ENCODE measurements at places on chromosomes 6 and 20.

DNA sequence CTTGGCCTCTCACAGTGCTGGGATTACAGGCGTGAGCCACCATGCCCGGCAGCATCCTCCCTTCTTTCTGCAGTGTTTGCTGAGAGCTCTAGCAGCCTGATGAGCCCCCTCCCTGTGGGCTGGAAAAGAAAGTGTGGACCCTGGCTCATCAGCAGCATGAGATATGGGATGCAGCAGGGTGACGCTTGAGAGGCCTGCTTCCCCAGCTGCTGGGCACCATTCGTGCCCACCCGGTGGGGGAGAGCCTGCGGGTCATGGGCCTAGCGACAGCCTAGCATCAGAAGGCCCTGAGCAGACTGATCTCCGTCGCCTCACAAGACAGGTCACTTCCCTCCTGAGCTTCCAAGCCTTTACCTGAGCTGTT, 16.0 kb upstream of the CCDC167 start:
- H3K4me1 ChIP-seq = peaks cover 36% of the 10 kb centered on the region
- no peaks in the 10 kb centered on the region for H3K27me3 ChIP-seq
- H3K36me3 ChIP-seq = no peaks in the 10 kb centered on the region
- no peak for DNase-seq

- H3K4me3 ChIP-seq = no peak overlapping the region
- peaks cover 28% of the 10 kb centered on the region for H3K36me3 ChIP-seq
- peaks cover 5% of the 10 kb centered on the region for H3K4me1 ChIP-seq
- DNase-seq = no peak
These were observed 84.4 kb downstream of the PLCG1 start for GRCh38 chr20:41221614-41222218.

- H3K4me1 ChIP-seq = no peaks in the 10 kb centered on the region
- no peaks in the 10 kb centered on the region for H3K36me3 ChIP-seq
- no peaks in the 10 kb centered on the region for H3K27me3 ChIP-seq
- DNase-seq = no peak
- no peak overlapping the region for H3K27ac ChIP-seq
- H3K4me3 ChIP-seq = no peak overlapping the region
These were observed 215.1 kb downstream of the PACRG start for GRCh38 chr6:162942866-162943265.

DNA sequence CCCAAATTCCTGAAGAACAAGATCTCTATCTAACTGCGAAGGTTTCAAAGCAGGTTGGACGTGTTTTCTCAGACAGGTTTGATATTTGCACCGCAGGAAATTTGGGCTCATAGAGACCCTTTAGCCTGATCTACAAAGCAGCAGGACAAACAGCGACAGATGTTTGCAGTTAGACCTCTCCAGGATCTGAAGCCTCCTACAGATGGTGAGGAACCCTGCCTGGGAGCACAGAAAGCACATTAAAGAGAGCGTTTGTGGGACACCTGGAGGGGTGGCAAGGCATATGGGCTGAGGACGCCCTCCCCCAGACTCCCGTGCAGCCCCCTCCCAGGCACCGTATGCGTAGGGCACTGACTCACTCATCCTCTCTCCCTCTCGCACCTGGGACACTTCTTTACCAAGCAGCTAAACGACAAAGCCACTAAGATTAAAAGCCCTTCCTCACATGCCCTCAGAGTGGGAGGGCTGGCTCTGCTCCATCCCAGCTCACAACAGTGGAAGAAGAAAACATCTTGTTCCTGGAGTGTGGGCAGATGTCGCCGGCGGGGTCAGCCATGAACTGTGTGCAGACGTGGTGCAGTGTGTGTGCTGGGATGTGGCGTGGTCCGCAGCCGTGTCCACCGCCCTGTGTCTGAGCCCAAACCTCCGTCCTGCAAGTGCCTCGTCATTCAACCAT, 249.7 kb upstream of the AFDN start:
- H3K4me1 ChIP-seq = no peaks in the 10 kb centered on the region
- peaks cover 25% of the 10 kb centered on the region for H3K27me3 ChIP-seq
- no peak overlapping the region for H3K4me3 ChIP-seq

DNA sequence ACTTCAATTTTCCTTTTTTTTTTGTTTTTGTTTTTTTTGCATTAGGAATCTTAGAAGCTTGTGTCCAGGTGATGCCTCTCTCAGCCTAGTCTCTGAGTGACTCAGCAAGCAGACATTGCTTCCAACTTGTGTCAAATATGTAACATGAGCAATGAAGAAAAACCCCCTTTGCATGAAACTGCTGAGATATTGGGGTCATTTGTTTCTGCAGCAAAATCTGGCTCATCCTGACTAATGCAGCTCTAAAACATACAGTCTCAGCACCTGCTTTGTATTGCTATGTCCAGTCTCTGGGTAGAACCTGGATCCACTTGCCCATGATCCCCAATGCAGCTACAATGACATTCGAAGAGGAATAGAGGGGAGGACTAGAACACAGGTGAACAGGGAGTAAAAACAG, 55.7 kb upstream of the LRFN2 start:
- H3K36me3 ChIP-seq = no peaks in the 10 kb centered on the region
- no peak for DNase-seq
- peaks cover 7% of the 10 kb centered on the region for H3K4me1 ChIP-seq
- no peak overlapping the region for H3K4me3 ChIP-seq
- H3K27ac ChIP-seq = no peak overlapping the region

DNA sequence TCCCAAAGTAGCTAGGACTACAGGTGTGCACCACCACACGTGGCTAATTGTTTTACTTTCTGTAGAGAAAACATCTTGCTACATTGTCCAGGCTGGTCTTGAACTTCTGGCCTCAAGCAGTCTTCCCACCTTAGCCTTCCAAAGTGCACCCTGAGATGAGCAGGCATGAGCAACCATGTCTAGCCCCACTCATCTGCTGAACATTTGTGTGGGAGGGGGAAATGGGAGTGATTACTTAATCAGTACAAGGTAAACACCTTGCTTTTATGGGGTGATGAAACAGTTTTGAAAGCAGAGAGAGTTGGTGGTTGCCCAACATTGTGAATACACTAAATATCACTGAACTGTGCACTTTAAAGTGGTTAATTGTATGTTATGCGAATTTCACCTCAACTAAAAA, 5.3 kb downstream of the APMAP start:
- H3K4me1 ChIP-seq = peaks cover 62% of the 10 kb centered on the region
- DNase-seq = no peak
- no peak overlapping the region for H3K4me3 ChIP-seq
- no peak overlapping the region for H3K27ac ChIP-seq
- peaks cover 17% of the 10 kb centered on the region for H3K36me3 ChIP-seq

DNA sequence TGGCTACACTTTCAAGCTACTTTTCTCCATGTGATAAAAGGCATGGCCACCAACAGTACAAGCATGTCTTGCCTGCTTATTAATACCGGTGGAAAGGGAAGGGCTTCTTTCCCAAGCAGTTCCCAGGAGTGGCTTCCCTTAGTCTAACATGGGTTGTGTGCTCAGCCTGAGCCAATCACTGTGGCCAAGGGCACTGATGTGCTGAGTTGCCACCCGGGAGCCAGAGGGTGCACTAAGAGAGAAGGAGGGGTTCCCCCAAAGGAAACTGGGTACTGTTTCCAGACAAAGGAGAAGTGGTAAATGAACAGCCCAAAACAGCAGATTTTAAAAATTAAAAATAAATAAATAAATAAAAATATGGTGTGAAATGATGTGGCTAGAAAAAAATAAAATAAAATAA, 68.5 kb downstream of the BANF2 start:
- no peak overlapping the region for H3K4me3 ChIP-seq
- no peaks in the 10 kb centered on the region for H3K36me3 ChIP-seq
- no peak for DNase-seq

DNA sequence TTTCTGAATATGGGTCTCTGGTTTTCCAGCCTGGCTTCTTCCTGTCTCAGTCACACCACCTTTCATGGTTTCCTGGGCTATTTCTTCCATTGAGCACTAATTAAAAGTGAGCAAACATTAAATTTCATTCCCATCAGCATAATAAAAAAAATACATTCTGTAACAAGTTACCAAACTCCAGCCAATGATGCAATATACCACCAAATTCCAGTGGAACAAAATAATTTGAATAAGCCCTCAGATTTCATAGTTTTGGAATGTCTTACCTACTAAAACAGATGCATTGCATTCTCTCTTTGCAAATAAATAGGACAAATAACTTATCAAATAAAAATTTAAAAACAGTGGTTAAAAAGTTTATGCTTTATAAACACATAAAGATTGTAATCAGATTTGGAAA, 97.8 kb upstream of the PRDM1 start:
- no peak overlapping the region for H3K27ac ChIP-seq
- DNase-seq = no peak
- peaks cover 45% of the 10 kb centered on the region for H3K27me3 ChIP-seq
- H3K36me3 ChIP-seq = no peaks in the 10 kb centered on the region
- H3K4me1 ChIP-seq = peaks cover 23% of the 10 kb centered on the region

GRCh38 chr20:34264141-34264540, 22.9 kb downstream of the ASIP start:
- H3K27me3 ChIP-seq = peaks cover 9% of the 10 kb centered on the region
- peaks cover 7% of the 10 kb centered on the region for H3K4me1 ChIP-seq
- DNase-seq = no peak
- H3K36me3 ChIP-seq = peaks cover 8% of the 10 kb centered on the region
- H3K27ac ChIP-seq = no peak overlapping the region
- no peak overlapping the region for H3K4me3 ChIP-seq

DNA sequence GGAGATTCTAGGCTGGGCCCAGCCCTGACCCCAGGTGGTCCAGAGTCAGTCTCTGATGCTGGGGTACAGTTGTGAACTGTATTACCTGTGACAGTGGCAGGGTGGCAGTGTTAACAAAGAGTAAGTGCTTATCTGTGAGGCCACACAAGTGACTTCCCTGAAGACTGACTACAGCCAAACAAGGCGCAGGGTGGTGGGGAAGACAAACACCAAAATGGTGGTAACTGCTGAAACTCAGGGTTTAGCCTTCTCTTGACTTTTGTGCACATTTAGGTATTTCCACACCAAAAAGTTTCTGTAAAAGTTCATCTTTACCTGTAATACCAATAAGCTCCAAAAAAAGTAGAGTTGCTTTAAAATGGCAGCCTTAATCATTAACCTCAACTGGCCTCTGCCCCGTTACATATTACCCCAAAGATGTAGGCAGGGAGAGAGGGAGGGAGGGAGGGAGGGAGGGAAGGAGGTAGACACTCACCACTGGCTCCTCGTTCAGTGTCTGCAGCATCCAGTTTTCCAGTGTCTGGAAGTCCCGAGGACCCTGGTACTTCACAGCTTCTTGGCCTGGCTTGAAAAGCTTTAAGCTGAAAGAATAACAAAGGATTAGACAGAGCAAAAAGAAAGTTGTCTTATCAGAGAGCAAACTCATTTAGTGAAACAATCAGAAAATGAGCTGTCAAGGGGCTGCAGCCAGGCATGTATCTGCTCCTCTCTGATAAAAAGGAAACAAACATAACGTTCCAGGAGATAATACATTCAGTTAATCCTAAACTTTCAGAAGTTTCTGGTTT, 11.3 kb downstream of the TXNDC5 start:
- H3K4me3 ChIP-seq = no peak overlapping the region
- DNase-seq = no peak
- no peak overlapping the region for H3K27ac ChIP-seq
- H3K36me3 ChIP-seq = peaks cover 60% of the 10 kb centered on the region

DNA sequence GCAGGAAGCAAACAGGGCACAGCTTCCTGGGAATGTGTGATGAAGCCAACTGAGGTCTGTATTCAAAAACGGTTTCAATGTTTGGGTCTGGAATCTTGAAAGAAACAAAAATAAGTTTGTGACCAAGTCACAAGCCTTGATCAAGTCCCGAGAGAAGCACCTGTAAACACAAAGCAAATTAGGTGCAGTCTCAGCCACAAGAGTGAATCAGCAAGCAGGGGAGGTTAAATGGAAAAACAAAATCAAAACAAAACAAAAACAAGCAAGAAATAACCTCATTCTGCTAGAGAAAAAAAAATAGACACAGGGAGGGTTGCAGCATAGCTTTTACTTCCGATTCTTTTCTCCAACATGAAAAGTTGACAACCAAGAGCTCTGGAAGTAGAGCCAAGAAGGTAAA, 201.7 kb downstream of the CLIC5 start:
- H3K4me3 ChIP-seq = no peak overlapping the region
- DNase-seq = no peak
- peaks cover 27% of the 10 kb centered on the region for H3K27me3 ChIP-seq
- no peak overlapping the region for H3K27ac ChIP-seq
- peaks cover 12% of the 10 kb centered on the region for H3K4me1 ChIP-seq
- no peaks in the 10 kb centered on the region for H3K36me3 ChIP-seq

- peaks cover 12% of the 10 kb centered on the region for H3K36me3 ChIP-seq
- H3K27me3 ChIP-seq = no peaks in the 10 kb centered on the region
- H3K27ac ChIP-seq = no peak overlapping the region
- DNase-seq = no peak
These were observed 8.5 kb downstream of the C6orf89 start for GRCh38 chr6:36893976-36894932.

- H3K36me3 ChIP-seq = peaks cover 27% of the 10 kb centered on the region
- no peak overlapping the region for H3K27ac ChIP-seq
- H3K4me3 ChIP-seq = no peak overlapping the region
- DNase-seq = no peak
- no peaks in the 10 kb centered on the region for H3K27me3 ChIP-seq
These were observed 22.9 kb downstream of the PTPN1 start for GRCh38 chr20:50533061-50533460.

GRCh38 chr6:142384519-142385254, 82.9 kb downstream of the ADGRG6 start:
- no peak overlapping the region for H3K4me3 ChIP-seq
- H3K27ac ChIP-seq = no peak overlapping the region
- DNase-seq = no peak
- H3K4me1 ChIP-seq = no peaks in the 10 kb centered on the region
- no peaks in the 10 kb centered on the region for H3K36me3 ChIP-seq

GRCh38 chr6:75752365-75752764, 3.3 kb downstream of the MYO6 start:
- no peak overlapping the region for H3K27ac ChIP-seq
- peaks cover 6% of the 10 kb centered on the region for H3K4me1 ChIP-seq
- no peaks in the 10 kb centered on the region for H3K36me3 ChIP-seq
- peaks cover 40% of the 10 kb centered on the region for H3K27me3 ChIP-seq
- H3K4me3 ChIP-seq = no peak overlapping the region
- no peak for DNase-seq

GRCh38 chr6:149978610-149979009, 14.9 kb downstream of the ULBP1 start:
- H3K4me1 ChIP-seq = no peaks in the 10 kb centered on the region
- H3K36me3 ChIP-seq = no peaks in the 10 kb centered on the region
- no peak overlapping the region for H3K4me3 ChIP-seq
- H3K27me3 ChIP-seq = peaks cover 85% of the 10 kb centered on the region
- no peak for DNase-seq

GRCh38 chr6:51616243-51616642, 471.2 kb downstream of the PKHD1 start:
- no peaks in the 10 kb centered on the region for H3K27me3 ChIP-seq
- H3K4me3 ChIP-seq = no peak overlapping the region
- DNase-seq = no peak
- no peaks in the 10 kb centered on the region for H3K36me3 ChIP-seq
- H3K27ac ChIP-seq = no peak overlapping the region
- no peaks in the 10 kb centered on the region for H3K4me1 ChIP-seq

- H3K4me3 ChIP-seq = no peak overlapping the region
- no peak overlapping the region for H3K27ac ChIP-seq
- peaks cover 19% of the 10 kb centered on the region for H3K27me3 ChIP-seq
- no peaks in the 10 kb centered on the region for H3K36me3 ChIP-seq
These were observed 110.0 kb downstream of the PHACTR1 start for GRCh38 chr6:12826584-12826983.

GRCh38 chr6:10589429-10589727, 68.2 kb downstream of the GCNT2 start:
- H3K4me1 ChIP-seq = peaks cover 20% of the 10 kb centered on the region
- peaks cover 28% of the 10 kb centered on the region for H3K36me3 ChIP-seq
- no peak for DNase-seq
